ENCODE measurements at places on chromosomes 1 and 21.

DNA sequence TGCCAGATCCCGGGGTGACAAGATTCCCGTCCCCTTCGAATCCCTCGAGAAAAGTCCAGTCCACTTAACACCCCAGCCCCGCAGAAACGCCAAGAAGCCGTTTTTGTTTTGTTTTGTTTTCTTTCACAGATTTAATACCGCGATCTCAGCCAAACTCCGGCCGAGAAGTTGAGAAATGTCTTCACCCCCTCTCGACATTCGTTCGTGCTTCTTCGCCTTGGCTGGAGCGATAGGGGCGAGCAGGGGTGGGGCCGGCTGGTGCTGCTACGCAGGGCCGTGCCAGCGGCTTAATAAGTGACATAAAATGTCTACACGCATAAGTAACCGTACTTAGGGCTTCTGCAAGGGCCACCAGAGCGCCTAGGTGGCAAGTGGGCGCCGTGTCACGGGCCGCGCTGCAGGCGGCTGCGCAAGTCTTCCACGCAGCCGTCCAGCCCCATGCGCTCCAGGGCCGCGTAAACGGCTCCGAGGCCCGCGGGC lies 4.9 kb downstream of the TNFRSF25 start:
- no peak for DNase-seq

DNA sequence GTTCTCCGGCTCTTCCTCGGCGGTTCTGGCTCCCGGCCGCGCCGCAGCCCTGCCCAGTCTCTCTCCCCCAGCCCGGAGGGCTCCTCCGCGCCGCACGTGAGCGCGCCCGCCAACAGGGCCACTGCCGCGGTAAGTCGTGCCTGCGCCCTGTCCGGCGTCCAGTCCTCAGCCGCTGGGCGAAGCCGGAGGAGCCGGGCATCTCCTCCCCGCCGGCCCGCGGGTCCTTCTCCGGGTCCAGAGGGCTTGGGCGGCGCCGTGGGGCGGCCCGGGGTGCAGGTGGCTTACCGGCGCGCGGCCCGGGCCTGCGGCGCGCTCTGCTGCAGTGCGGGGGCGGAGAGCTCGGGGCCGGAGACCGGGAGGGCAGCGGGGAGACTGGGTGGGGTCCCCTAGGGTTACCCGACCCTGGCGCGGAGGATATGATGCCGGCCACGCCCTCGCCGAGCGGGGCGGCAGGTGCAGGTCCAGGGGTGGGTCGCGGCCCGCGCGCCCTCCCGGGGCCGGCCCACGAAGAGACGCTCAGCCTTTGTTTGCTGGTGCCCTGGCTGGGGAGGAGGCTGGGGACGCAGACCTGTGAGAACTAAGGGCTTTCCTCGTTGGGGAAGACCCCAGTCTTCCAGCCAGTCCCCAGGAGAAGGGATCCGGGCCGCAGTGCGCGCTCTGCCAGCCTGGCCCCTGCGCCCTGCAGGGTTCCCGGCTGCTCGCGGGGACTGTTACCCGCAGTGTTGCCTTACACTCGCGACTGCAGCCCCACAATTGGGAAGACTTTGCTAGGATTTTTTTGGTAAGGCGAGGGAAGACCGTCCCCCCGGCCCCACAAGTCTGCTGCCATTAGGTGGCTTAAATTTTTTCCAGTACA lies at the start of gene DOP1B:
Gene DOP1B (plus strand): TSS at position 10 of the 856 bp plus-strand sequence. CDS start 7,910 bp downstream, outside the sequence.
- no peak for DNase-seq

DNA sequence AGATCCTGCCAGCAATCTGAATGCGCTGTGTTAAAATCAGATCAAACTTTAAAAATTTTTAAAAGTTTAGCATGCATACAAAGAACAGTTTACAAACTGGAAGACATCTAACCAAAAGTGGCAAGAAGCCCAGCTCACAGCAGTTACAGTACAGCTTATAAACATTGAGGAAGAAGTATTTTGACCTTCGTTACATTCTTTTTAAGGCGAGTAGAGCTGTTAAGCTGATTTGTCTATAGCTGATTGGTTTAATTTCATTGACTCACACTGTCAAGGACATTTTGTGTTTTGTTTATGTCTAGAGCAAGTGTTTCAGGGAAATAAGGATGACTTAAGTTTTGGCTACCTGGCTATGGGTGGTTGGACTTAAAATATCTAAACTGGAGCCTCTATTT lies 3.0 kb upstream of the PGM1 start:
- DNase-seq = no peak

DNA sequence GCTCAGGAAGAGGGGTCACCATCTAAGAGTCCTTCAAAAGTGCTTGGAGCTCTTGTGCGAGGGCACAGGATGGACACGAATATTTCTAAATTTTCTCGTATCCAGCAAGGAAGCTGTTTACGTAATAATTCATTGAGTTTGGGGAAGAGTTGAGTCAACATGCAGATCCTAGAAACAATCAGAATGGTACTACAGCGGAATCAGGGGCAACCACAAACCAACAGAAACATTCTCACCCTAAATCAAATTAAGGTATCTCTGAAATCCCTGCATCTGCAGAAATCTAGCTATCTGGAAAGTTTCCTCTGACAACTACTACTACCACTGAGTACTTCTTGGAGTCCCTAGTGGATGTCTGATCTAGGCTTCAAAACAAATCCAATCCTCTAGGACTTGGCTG lies 352.4 kb downstream of the LTN1 start:
- DNase-seq = no peak

GRCh38 chr1:242629396-242629795 lies 104.9 kb upstream of the PLD5 start:
- DNase-seq = no peak

DNA sequence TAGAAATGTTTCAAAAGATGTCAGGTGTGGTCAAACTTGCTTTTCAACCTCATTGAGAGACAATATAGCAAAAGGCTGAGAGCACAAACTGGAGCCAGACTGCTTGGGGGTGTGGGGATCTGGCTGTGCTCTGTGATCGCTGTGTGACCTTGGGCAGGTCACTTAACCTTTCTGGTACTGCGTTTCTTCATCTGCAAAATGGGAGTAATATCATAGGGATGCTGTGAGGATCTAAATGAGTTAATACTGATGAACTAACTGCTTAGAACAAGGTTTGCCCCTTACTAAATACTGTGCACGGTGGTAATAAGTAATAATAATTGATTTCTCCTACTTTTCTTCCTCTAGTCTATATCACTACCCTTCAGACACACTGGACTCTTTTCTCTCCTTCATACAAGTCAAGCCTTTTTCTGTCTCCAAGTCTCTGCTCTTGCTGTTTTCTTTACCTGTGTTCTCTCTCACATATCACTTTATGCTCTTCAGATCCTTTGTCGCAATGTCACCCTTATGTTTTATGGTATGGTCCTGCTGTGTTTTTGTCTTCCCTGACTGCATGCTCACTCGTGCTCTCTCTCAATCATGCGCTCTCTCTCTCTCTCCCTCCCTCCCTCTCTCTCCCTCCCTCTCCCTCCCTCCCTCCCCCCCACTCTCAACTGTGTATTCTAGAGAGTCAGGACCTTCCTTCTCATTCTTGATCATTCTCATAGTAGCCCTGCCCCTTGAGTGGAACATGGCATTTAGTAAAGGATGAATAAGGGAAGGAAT lies 3.3 kb downstream of the MGST3 start:
- DNase-seq = no peak

DNA sequence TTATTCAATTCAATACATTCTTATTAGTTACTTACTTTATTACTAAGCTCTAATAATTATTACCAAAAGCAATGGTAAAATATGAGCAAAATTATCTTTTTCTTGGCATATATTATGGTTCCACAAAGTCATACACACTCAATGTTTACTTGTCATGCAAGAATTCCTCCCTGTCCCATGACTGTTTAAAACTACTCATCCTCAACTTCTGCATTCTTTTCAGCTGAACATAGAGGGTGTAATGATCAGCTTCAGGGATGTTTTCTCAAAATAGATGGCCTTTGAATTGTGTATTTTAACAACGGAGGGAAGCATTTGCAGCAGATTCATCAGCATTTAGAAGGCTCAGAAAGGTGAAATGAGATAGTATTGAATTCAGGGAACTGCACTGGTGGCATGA lies 499.0 kb downstream of the RWDD3 start:
- DNase-seq = no peak

- DNase-seq = no peak
Observed at GRCh38 chr21:29219165-29219770, 79.5 kb upstream of the BACH1 start.

- no peak for DNase-seq
Observed at GRCh38 chr21:33642896-33643657, 776 bp downstream of the ITSN1 start.

GRCh38 chr1:28162151-28162550 lies 14.3 kb downstream of the PTAFR start:
- DNase-seq = no peak

DNA sequence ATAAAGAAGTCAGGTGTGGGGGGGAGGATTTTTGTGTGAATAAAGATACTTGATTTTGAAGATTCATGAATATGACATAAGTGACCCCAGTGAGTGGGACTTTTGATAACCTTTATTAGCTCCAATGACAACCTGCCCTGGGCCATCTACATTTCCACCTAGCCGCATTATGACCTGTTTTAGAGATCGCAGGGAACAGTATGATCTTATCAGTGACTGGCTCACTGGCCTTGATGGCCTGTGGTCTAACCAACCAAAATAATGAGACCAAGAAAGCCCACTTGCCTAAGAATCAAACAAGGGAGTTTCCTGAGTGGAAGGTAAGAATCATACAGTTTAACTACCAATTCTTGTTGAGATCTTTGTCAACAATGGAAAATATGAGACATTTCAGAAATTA lies 1.8 kb downstream of the ELAPOR1 start:
- DNase-seq = no peak

DNA sequence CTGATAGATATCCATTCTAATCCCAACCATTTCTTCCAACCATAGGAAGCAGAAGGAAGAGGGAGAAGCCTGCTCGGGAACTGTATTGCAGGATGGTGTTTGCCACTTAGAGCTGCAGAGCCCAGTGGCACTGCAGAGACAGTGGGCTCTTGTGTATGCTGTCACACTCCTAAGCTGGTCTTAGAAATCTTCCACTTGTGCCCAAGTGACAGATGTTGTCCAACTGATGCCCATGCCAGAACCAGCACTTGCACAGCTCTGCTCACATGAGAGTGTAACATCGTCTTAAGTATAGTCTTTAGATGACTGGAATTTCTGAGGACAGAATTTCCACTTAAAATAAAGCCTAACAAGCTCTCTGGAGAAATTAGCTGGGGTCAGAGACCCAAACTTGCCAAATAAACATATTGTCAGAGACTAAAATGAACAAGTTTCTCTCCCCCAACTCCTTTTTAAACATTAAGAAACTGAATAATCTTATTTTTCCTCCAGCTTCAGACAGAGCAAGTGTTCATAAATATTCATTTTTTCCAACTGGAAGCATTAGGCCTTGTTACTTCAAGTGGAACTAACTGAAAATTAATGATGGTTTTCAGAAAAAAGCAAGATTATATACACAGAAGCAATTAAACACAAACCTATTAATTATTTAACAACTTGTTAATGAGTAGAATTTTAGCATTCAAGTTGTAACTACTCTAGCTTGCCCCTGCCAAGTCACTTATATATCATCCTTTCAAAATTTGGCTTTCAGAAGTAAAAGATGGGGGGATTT lies 577.3 kb downstream of the AJAP1 start:
- no peak for DNase-seq

DNA sequence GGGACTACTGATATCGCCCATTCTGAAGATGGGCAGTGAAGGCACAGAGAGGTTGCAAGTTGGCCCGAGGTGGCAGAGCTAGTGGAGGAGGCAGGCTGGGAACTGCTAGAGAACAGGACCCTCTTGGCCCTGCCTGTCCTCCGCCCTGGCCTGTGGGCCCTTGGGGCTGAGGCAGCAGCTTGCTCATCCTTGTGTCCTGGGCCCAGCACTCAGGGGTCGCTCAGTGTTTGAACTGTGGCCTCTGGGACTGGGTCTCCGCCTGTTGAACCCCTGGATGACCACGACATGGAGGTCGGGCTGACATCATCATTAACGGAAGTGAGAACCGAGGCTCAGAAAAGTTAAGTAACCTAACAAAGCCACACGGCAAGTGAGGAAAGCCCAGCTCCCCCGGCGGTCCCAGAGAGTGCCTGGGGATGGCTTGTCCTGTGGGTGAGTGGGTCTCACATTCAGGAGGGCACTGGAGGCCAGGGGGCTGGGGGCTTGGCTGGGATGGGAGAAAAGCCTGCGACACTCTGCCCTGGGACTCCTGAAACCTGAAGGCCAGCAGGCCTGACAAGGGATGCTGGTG lies 23.0 kb upstream of the DDOST start:
- no peak for DNase-seq

GRCh38 chr1:4565801-4566449 lies 88.5 kb upstream of the AJAP1 start:
- no peak for DNase-seq

GRCh38 chr1:228006034-228006785 lies 588 bp upstream of the WNT3A start:
- DNase-seq = no peak

DNA sequence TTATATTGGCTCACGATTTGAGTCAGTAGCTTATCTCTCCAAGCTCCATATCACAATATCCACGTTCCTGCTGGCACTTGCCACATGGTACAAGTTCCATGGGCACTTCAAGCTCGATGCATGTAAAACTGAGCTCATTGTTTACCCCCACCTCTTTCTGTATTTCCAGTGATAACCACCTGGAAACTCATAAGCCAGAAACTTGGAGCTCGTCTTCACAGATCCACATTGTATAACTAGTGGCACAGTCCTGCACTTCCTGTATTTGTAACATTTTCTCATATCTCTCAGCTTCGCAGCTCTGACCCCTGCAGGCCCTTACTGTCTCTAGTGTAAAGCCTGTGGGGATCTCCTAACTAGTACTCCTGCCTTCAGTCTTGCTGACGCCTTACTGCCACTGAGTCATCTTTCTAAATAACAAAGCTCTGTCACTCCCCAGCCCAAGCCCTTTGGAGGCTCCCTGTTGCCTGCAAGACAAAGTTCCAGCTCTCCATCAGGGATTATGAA lies 6.5 kb upstream of the C2CD4D start:
- DNase-seq = no peak

GRCh38 chr1:39575191-39576015 lies 1.2 kb downstream of the PABPC4 start:
- DNase-seq = no peak

DNA sequence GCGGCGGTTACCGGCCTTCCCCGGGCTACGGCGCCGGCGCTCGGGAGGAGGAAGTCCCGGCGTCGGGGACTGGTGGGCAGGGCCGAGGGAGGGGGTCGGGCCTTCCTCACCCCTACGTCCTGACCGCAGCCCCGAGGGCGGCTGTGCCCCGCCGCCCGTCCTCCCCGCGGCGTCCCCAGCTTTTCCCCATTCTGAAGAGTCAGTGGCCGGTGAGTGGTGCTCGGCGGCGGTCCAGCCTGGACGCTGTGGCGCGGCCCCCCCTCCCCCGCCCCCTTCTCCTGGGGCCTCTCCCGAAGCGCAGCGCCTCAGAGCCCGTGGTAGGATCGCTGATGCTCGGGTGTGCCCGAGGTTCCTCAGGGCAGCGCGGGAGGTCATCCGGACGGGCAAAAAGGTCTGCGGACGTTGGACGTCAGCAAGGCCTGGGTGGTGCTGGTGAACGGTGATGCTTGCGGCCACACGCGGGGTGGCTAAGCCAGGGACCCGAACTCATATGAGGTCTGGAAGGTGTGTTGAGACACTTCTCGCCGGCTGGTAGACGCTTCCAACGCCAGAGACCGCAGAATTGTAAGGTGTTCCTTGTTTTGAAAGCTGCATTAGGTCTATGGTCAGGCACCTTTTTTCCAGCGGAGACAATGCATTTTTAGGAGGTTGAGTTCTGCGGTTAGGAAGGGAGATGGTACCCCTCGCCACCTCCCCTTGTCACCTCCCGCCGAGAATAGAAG lies 725 bp downstream of the SLC25A33 start:
- DNase-seq = no peak

- no peak for DNase-seq
Observed at GRCh38 chr1:227185291-227185690, 133.0 kb downstream of the CDC42BPA start.

- DNase-seq = no peak
Observed at GRCh38 chr1:1534401-1535154, 5.8 kb downstream of the TMEM240 start.

- DNase-seq = no peak
Observed at GRCh38 chr1:201759194-201759815, 69.7 kb upstream of the IPO9 start.
